ENCODE measurements at places on chromosomes 6 and 20.

- peak; percentile 15 for DNase-seq
Observed at GRCh38 chr6:116111552-116112528, 11.2 kb downstream of the NT5DC1 start.

- no peak for DNase-seq
Observed at GRCh38 chr20:25022680-25023079, 30.1 kb upstream of the APMAP start.

- DNase-seq = no peak
Observed at GRCh38 chr20:7695051-7695495, 245.2 kb downstream of the HAO1 start.

DNA sequence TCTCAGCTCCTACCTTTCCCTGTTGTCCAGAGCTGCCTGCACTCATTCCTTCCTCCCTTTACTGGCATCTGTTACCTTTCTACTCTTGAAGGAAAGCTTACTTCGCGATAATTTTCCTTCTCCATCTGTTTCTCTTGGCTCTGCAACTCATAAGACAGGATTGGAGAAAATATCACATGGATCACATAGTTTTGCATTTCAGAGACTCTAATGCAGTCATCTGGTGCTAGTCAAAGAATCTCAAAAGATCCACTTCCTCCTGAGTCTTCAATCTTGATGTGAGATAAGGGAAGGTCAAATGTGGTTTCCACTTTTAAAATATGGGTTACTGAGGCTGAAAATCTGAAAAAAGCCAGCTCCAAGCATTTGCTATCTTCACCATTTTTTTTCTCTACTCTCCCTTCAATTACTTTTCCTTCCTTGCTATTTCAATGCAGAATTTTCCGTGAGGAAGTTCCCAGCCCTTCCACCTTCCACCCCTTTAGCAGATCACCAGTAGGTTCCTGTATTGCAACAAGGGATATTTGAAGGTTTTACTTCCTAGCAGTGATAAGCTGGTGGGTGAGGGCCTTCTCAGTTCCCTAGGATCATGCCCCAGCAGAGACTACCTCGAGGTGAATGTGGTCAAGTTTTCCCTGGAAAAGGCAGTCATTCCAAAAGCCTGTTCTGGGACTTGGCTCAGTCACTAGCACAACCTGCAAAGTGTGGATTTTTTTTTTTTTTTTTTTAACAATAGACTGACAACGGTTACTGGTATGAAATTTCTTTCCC, 62.8 kb upstream of the LRRC1 start:
- DNase-seq = no peak

GRCh38 chr20:4869290-4870193, 131.8 kb downstream of the SLC23A2 start:
- no peak for DNase-seq

GRCh38 chr20:50195524-50196120, 5.0 kb downstream of the CEBPB start:
- DNase-seq = no peak

DNA sequence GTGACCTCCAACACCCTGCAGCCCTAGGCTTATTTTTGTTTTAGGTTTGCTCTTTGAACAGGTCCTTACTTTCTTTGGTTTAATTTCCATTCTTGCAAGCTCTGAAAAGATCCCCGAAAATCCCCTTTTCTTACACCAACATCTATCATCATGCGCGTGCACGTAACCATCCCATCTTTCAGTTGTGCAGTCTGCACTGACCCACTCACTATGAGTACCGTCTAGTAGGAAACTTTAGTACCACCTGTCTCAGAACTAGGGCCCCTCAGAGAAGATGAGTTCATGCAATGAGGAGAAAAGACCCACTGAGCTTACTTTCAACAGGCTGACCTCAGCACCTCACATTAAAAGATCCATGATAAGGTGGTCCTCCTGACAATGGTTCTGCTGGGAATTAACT, 120.6 kb upstream of the AGPAT4 start:
- DNase-seq = no peak
